RWPE2 (cell line): ENCODE measurements at places on chromosomes 6 and 20.

- no peak for DNase-seq
These were observed 159.4 kb downstream of the FAXC start for GRCh38 chr6:99189823-99190721.

GRCh38 chr20:49345524-49345923 is 67.7 kb upstream of the ZNFX1 start:
- DNase-seq, result peak; percentile 96

GRCh38 chr20:46088409-46089166 is 1.2 kb downstream of the NCOA5 start:
- DNase-seq, result no peak

DNA sequence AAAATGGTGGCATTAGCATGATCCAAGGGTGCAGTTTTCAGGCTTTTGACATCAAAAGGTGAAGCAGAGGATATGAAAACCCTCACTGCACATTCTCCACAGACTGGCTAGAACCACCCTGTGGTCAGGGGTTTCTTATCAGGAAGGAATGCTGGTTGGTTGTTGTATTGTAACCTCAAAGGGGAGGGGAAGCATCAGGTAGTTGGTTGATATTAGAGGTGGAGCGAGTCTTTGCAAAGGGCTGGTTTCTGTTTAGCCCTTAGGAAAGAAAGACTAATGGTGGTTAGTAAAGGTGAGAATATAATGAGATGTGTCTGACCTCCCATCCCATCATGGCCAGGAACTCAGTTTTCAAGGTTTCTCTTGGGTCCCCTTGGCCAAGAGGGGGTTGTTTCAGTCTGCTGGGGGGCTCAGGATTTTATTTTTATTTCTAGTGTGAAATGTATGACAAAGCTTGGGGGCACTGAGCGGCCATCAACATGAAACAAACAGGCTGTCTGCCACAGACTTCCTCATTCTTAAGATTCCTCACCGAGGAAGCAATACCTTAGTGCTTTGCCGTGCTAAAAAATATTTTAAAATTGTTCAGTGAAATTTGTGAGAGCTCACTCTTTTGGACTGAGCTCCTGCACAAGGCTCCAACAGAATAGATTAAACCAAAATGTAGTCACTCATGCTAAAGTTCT is 47.5 kb upstream of the PROKR2 start:
- no peak for DNase-seq

DNA sequence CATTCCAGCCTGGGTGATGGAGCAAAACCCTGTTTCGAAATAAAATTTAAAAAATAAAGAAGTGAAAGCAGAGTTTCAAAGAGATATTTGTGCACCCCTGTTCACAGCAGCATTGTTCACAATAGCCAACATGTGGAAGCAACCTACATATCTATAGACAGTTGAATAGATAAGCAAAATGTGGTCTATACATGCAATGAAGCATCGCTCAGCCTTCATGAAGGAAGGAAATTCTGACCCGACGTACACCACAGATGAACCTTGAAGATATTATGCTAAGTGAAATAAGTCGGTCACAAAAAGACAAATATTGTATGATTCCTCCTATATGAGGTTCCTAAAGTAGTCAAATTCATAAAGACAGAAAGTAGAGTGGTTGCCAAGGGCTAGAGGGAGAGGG is 6.5 kb upstream of the NCOA6 start:
- no peak for DNase-seq

- no peak for DNase-seq
These were observed 59.3 kb downstream of the TBC1D7 start for GRCh38 chr6:13268913-13269518.

- no peak for DNase-seq
These were observed 23.5 kb downstream of the PLEKHG1 start for GRCh38 chr6:150622941-150623874.

GRCh38 chr20:51315390-51315789 is 227.1 kb downstream of the NFATC2 start:
- DNase-seq, result no peak

- no peak for DNase-seq
These were observed 441.7 kb upstream of the JARID2 start for GRCh38 chr6:14804001-14804784.

DNA sequence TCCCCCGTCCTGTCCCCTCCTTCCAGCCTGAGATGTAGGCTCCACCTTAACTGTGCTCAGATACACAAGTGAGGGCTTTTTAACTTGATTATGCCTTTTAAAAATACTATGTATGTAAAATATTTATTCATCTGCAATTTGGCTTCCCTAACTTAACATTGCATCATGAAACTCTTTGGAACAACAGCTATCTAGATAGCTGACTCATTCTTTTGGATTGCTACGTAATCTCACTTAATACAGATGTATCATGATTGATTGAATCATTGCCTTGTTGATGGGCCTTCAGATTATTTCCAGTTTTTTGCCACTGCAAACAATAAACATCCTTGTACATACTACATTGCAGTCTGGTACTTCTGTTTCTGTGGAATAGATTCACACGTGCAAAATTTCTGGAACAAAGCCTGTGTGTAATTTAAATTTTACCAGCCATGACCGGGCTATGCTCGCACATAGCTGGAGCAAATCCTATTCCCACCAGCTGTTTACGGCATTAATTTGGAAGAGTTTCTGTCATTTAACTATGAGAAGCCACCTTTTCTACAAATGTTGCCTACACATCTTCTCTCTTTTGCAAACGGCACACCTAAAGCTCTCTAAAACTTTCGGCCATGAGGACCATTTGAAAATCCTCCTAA is 6.5 kb downstream of the PRND start:
- DNase-seq, result no peak
